Memory B cell (primary cell): ENCODE measurements at places on chromosomes 7 and 10.

DNA sequence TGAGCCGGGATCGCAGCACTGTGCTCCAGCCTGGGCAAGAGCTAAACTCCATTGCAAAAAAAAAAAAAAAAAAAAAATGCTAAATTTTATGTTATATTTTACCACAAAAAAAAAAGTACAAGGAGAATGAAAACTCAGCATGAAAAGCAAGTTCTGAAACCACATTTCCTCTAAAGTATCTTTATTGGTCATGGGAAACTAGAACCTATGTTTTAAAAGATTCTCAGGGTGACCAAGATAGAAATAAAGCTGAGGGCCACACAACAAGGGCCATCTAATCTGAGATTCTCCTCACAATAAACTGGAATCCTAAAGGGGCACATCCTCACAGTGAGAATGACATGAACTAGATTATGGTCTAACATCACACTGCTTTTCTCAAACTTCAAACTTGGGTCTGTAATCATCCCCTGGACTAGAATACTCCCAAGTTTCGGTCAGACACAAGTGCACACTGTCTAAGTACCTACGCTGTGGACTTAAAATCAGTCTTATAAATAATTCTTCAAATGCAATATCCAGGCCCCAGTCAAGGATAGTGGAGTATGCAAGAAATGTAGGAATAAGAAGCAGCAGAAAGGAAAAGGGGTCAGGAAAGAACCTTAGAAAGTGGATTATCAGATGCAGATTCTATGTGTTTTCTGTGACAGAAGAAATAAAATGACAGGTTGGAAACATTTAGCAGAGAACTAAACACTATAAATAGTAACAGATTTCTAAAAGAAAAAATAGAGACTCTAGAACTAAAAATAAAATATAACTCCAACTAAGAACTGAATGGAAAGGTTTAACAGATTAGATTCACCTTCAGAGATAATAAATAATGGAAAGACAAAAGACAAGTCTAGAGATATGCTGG is 49.9 kb downstream of the COA1 start:
- DNase-seq = no peak

DNA sequence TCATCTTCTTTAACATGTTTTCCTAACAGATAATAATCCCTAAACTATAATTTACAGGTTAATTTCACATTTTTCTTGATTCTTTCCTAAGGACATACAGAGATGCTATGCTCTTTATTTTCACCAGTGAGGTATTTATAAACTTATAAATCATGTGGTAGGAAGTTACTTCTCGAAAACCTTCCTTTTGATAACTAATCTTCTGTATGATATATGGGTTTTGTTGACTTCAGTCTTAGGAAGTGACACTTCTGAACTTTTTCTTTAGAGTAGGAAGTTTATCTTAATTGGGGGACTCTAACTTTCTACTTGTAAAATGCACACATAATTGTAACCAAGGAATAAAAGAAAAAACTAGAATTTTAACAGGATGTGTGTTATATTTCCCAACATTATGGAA is 9.8 kb upstream of the PNPLA8 start:
- DNase-seq = no peak

DNA sequence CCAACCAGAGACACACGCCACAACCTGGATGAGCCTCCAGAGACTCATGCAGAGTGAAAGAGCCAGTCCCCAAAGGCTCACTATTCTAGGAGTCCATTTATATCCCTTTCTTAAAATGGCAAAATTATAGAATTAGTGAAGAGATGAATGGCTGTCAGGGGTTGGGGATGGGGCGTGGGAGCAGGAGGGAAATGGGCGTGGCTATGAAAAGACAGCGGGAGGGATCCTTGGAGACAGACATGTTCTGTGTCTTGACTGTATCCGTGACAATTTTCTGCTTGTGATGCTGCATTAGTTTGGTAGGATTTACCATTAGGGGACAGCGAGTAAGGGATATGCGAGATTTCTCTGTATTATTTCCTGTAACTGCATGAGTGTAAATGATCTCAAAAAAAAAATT is 33.0 kb downstream of the FAM53B start:
- no peak for DNase-seq

DNA sequence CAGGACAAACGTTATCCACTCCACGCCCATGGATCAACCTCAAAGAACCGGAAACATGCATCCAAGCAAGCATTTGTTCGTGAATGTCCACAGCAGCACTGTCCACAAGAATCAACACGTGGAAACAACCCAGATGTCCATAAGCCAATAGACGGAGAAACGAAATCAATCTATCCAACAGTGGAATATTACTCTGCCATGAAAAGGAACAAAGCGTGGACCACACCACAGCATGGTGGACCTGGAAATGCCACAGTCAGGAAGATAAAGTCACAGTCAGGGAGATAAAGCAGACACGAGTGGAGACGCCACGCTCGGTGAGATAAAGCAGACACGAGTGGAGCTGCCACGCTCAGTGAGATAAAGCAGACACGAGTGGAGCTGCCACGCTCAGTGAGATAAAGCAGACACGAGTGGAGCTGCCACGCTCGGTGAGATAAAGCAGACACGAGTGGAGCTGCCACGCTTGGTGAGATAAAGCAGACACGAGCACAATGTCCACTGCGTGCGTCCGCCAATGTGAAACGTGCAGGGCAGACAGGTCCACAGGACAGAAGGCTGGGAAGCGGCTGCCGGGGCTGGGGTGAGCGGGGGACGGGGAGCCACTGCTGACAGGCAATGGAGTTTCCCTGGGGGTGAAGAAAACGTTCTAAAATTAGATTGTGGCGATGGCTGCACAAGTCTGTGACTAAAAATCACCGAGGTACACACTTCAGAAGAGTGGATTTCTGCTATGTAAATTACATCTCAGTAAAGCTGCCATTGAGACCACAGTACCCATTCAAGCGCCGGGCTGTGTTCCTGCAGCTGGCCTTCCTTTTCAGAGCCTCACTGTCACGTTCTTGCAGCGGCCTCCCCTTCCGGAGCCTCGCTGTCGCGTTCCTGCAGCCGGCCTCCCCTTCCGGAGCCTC is 10.6 kb downstream of the GPER1 start:
- no peak for DNase-seq

- DNase-seq = no peak
Observed at GRCh38 chr7:15225981-15226380, 323.4 kb upstream of the DGKB start.

DNA sequence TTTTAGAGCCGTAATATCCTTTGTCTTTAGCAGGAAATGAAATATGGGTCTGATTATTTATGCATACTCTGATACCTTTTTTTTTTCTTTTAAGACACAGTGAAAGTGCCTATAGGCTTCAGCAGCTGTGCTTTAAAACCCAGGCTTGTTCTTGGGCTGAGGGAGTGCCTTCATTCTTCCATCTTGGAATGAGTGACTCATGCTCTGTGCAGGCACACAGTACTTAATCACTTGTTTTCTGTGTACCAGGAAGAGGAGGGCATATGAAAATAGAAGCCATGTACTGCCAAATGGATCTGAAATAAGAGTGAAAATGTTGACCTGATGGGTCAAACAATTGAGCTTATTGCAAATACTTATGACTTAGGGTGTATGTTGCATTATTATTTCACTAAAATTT is 12.0 kb downstream of the INPP5F start:
- DNase-seq = no peak
